ENCODE measurements at places on chromosomes 2 and 18.
A peak's percentile ranks its signal among the peaks of the same experiment; 100 is the strongest.

DNA sequence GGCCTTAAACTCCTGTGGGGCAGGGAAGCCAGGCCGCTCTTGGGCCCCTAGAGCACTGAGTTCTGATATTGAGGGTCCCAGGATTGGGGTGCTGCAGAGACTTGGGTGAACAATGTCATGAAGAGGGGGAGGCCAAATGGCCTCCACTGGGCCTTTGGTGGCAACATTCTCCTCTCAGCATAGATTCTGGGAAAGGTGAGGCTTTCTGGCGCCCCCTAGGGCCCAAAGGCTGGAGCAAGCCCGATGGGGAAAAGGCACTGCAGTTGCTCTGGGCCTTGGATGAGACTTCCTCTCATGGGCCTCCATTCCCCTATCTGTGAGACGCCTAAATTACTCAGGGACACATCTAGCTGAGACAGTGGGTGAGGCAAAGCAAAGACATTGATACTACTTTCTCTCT, 84.8 kb downstream of the ACAA2 start:
- peak; percentile 38 for DNase-seq

GRCh38 chr2:191692502-191693115, 14.7 kb downstream of the NABP1 start:
- no peak for DNase-seq

DNA sequence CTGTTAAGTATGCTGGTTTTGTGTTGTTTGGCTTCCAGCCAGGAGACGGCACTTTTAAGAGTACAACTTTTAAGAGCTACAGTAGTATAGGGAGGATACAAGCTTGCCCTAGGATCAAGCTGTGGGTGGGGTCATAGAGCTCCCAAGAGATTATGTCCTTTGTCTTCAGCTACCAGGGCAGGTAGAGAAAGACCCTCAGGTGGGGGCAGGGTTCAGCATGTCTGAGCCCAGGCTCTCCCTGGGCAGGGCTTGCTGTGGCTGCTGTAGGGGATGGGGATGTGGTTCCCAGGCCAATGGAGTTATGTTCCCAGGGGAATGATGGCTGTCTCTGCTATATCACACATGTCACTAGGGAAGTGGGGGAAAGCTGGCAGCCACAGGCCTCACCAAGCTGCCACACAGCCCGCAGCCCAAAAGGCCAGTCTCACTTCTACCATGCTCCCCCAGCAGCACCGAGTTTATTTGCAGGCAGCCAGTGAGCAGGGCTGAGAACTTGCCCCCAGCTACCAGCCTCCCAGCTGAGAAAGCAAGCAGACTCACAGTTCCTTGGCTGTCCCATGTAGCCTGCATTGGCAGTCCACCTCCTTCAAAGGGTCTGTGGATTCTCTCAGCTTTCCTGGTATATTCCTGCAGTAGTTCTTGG, 105.7 kb upstream of the ERBB4 start:
- no peak for DNase-seq

- no peak for DNase-seq
These were observed 26.1 kb upstream of the ALKAL2 start for GRCh38 chr2:313991-314390.

GRCh38 chr2:220194630-220195584, 567.5 kb downstream of the SLC4A3 start:
- no peak for DNase-seq

DNA sequence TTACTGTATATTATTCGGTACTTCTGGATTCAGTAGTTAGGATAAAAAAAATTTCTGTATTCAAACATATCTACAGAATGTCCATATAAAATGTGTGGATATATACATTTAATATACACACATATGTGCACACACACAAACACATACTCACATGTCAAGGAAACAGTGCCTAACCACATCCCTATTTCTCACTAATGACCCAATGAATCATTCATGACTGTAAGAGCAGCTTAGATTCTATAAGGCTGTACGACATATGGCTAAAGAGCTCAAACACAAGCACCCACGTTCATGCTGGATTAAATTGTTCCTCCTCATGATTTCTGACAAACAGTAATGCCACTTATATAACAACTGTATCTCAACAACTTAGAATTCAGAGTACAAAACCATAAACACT, 457.3 kb downstream of the ADCYAP1 start:
- DNase-seq, result peak; percentile 29

GRCh38 chr2:54768772-54769428, 45.4 kb downstream of the EML6 start:
- DNase-seq, result peak; percentile 26

DNA sequence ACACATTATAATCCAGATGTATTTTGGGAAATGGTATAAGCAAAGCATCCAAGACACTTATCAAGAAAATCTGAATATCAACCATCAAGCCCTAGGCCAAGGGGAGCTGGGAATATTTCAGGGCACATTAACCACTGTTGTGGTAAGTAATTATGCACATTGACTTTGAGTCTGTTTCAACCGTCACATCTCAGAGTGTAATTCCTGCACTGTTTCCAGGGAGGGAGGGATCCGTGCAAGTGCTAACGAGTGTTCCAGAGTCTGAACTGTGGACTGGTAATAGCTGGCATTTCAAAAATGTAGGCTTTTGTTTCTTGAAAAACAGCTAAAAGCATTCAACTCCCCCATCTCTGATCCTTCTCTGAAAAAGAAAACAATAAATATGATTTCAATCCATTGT, 681.6 kb downstream of the BCL11A start:
- no peak for DNase-seq

DNA sequence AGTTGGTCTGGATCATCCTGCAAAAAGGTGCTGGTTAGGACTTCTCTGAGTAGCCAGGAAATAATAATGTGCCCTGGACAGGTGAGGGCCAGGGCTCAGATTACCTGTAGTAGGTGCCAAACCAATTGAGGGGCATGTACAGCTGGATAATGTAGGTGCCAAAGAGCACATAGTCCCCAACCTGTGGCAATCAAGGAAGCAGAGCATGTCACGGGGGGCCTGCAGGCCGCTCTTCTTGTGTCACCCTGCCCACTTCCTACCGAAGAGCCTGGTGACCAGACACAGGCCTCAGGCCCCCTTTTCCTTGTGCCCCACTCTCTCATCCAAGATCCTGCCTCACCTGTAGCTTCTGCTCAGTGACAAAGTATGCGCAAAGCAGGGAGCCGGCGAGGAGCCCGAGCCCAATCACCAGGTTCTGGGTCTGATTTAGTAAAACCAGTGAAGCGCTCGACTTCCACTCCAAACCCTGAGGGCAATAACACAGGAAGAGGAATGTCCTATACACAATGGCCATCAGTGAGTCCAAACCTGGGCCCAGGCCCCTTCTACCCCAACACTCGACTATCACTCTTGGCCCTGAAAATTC, 5.2 kb downstream of the ABCB6 start:
- DNase-seq, result no peak

DNA sequence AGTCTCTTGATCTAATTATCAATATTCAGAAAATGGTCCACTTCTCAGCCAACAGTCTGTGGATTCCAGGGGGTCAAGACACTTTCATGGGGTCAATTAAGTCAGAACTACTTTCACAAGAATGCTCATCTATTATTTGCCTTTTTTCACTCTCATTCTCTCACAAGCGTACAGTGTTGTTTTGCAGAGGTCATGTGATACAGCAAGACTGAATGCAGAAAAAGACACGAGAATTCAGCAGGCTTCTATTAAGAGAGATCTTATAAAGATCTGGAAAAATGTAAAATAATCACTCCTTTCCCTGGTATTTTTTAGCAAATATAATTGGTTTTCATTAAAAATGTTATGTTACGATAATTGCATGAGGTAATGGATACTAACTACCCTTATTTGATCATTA, 8.7 kb downstream of the RPRD1A start:
- no peak for DNase-seq

- no peak for DNase-seq
These were observed 12.5 kb downstream of the FAP start for GRCh38 chr2:162230761-162231160.

- no peak for DNase-seq
These were observed 15.8 kb upstream of the ATOH8 start for GRCh38 chr2:85737961-85738360.

GRCh38 chr18:9428862-9429661, 46.3 kb upstream of the RALBP1 start:
- DNase-seq, result no peak

- no peak for DNase-seq
These were observed 10.6 kb downstream of the MAPRE2 start for GRCh38 chr18:35051641-35052377.

GRCh38 chr2:109692013-109692743, 78.0 kb downstream of the SOWAHC start:
- DNase-seq, result peak; percentile 89

- no peak for DNase-seq
These were observed 99.1 kb upstream of the CD226 start for GRCh38 chr18:70046796-70047195.

DNA sequence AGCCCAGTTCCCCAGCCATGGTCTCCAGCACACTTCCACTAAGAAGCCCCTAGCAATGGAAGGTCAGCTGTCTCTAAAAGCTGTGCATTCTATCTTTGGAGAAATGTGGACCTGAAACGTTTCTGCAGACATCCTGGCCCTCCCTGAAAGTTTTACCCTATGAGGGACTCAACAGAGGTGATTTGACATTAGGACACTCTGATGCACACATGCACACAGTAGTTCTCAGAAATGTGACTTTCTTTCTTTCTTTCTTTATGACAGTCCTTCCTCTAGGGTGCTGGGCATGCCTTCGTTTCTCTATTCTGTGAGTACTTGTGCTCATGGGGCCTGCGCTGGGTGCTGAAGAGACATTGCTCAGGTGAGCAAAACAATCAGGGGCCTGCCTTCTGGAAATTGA, 857.3 kb downstream of the RNF144A start:
- DNase-seq, result no peak

DNA sequence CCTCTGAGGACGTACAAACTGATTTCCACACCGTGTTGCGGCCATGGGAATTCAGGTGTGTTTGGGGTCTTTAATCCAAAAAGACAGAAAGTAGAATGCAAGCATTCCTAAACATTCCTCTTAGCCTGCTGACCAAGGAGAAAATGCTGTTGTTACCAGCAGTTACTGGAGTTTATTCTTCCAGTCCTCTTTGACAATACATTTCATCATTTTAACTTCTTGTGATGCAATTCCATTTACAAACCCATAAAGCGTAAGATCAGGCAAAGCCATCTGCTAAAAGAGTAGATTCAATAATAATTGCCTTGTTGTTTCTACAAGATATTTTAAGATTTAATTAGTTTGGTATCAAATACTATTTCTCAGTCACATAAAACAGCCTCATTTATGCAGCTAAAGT, 32.7 kb downstream of the SPIRE1 start:
- DNase-seq, result peak; percentile 6

Measured in MV-4-11 (cell line).